ENCODE measurements at places on chromosomes 6 and 20.

GRCh38 chr6:39166912-39167290, 51.9 kb upstream of the SAYSD1 start:
- no peak for DNase-seq

- no peak for DNase-seq
These were observed 713.0 kb downstream of the EPM2A start for GRCh38 chr6:145022199-145022796.

DNA sequence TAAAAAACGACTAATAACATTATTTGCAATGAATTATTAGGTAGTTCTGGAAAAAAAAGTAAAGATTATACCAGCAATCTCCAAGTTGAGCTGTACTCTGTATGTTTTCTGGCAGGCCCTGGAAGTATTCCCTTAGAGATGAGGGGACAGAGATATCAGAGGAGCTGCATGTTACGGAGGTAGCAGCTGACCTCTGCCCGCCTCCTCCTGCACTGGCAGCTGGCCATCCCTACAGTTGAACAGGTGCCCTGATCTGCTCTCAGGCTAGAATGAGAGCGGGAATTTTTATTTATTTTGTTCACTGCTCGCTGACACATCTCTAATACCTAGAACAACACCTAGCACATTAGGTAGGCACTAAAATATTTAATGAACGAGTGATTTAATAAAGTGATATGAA, 23.1 kb downstream of the FBXL4 start:
- no peak for DNase-seq

DNA sequence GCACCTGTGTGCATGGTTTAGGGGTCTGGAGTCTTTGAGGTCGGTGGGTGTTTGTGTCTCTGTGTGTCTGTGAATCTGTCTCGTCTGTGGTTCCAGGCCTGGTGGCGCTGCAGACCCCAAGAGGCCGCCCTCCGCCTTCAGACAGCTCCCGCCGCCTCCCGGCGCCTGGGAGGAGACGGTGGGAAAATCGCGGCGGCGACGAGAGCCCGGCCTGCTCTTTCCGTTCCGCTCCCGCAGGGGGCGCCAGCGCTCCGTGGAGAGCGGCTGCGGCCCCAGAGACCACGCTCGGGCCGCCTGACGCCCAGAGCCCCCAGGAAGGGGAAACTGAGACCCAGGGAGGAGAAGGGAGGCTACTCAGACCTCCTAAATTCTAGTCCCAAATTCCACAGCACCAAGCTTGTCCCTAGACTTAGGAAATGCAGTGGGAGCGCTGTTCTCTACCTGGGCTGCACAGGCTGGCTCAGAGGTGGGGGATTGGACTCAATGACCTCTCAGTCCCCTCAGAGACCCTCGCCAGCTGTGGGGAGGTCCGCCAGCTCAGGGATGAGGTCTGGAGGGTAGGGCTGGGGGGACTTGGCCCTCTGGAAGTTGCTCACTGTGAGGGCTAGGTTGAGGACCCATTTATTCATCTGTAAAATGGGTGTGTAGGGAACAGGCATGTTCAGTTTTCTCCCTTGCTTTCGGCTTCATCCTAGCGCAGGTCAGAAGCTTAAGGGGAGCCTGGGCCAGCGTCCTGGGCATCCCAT, 36.9 kb upstream of the BLCAP start:
- peak; percentile 50 for DNase-seq

DNA sequence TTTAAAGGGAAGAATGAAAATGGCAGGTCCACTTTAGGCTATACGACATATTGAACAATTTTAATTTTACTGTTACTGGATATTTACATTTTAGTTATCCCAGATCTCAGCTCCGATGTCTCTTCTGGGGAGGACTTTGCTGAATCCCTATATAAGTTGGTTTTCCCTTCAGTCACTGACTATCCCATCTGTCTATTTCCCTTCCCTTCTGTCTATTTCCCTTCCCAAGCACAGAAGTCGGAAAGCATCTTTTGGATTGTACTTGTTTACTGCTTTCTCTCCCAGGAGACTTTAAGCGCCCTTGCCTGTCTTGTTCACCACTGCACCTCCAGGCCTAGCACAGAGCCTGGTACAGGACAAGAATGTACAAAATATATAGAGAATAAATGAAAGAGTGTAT, 165.8 kb upstream of the SALL4 start:
- no peak for DNase-seq

Data from SK-MEL-5 (cell line).